ENCODE measurements at places on chromosomes 16 and 17. TPM values are rescaled to one million over a fixed set of nuclear protein-coding genes. Genes with fewer than 3 reads are reported as not detected.

DNA sequence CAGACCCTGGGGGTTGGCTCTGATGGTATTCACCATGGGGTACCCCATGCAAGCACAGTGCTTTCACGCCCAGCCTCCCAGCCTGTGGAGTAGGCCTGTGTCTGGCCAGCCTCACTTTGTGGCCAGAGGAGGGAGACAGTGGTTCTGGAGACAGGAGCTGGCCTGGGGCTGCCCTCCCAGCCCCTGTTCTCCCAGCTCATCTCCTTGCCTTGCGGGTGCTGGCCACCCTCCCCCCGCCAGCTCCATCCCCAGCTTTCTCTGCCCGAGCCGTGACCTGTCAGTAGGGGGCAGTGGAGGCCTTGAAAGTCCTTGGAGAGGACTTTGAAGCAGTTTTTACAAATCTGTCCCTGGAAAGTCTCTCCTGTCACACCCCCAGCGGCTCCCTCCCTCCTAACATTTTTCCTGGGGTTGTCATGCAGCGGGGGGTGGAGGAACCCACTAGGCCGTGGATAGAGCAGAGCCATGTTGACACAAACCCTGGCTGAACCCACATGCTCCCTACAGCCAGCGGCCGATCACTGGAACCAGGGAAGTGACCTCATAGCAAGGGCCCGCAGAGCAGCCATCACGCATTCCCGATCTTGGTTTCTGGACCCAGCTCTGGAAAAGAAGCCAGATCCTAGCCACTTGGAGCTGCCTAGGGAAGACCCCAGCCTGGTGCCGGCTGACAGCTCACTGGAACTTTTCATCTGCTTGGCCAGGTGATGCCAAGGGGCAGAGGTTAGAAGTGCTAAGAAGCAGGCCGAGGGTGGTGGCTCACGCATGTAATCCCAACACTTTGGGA lies 289.4 kb downstream of the SEC14L1 start:
- DNase-seq: peak; percentile 95

- no peak for DNase-seq
Observed at GRCh38 chr16:54942353-54942943, 11.8 kb downstream of the IRX5 start.

GRCh38 chr17:4407851-4408250 lies 25.9 kb upstream of the SPNS3 start:
- no peak for DNase-seq

DNA sequence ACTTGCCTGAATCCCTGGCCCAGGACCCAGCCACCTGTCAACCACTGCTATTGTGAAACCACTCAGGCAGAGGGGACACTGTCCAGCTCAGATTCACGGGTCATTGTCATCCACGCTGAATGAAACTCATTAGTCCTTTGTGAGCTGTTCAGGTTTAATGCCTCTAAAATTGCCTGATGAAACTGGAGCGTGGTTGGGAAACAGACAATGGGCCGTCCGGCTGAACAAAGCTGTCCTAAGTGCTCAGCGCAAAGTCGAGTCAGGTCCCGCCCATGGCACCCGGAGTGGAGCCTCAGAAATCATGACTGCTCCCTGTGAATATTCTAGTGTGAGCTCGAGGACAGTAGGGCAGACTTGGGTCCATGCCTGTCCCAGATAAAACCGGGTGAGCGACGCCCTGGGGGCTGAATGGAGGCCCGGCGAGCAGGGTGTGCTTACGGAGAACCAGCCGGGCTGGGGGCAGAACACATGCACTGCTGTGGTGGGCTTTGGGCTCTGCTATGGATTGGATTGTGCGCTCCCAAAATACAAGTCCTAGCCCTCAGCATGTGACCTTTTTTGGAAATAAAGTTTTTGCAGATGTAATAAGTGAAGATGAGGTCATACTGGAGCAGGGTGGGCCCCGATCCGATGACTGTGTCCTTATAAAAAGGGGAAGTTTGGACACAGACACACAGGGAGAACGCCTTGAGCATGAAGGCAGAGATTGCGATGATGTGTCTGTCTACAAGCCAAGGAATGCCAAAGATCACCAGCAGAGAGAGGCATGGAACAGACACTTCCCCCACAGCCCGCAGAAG lies 12.9 kb upstream of the CMIP start:
- no peak for DNase-seq

- DNase-seq: no peak
Observed at GRCh38 chr17:67476787-67477335, 99.8 kb downstream of the PITPNC1 start.

GRCh38 chr16:90008708-90009145 lies 10.5 kb downstream of the DBNDD1 start:
- DNase-seq: no peak

DNA sequence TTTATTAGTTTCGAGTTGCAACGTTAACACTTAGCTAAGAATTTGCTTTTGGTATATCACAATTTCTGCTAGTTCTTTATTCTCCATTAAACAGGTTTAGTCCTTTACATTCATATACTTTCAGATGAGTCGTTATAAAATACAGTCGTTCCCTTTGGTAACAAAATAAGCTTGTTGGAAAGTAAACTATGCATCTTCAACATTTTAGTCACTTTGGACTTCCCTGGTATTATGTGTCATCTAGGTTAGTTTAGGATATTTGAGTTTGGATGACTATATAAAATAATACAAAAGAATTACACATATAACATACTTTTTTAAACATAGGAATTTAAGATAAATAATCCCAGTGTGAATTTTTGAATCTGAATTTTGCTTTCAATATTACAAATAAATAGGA lies 351.5 kb downstream of the BCAS3 start:
- DNase-seq: no peak

- DNase-seq: no peak
Observed at GRCh38 chr16:50816901-50817555, 75.1 kb downstream of the CYLD start.

- DNase-seq: no peak
Observed at GRCh38 chr17:82502207-82502606, 17.3 kb upstream of the FOXK2 start.

DNA sequence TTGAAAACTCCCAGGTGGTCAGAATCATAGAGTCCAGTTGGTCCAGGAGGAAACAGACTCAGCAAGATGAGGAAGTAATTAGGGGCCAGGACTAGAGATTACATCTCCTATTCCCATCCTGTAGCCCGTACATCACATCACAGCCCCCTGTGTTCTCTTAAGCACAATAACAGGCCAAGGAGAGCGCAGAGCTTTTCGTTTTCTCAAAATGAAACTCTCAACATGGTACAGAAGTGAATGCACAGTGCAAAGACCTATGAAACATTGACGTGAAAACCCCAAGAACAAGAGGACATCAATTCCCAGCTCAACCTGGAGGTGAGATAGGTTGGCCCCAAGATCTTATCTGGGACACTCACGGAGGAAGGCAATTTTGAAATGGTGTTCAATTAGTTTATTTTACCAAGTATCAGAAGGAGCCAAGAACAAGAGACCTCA lies 9.0 kb downstream of the PIK3R5 start:
- DNase-seq: no peak

DNA sequence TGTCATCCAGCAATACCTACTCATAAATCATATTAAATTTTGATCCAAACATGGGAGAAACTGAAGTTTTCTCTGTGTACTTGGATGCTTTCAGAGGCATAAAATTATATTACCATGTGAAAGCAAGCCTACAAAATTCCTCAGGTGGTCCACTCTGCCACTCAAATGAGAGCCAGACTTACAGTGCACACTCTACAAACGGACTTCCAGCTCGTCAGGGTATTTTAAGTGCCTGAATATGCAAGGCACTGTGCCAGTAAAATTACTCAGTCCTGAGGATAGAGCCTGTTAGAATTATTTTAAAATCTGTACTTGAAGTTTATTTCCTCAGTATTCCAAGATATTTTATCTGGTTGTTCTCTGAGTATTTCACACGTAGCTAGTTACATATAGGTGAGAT lies 54.5 kb downstream of the TENT4B start:
- peak; percentile 54 for DNase-seq

DNA sequence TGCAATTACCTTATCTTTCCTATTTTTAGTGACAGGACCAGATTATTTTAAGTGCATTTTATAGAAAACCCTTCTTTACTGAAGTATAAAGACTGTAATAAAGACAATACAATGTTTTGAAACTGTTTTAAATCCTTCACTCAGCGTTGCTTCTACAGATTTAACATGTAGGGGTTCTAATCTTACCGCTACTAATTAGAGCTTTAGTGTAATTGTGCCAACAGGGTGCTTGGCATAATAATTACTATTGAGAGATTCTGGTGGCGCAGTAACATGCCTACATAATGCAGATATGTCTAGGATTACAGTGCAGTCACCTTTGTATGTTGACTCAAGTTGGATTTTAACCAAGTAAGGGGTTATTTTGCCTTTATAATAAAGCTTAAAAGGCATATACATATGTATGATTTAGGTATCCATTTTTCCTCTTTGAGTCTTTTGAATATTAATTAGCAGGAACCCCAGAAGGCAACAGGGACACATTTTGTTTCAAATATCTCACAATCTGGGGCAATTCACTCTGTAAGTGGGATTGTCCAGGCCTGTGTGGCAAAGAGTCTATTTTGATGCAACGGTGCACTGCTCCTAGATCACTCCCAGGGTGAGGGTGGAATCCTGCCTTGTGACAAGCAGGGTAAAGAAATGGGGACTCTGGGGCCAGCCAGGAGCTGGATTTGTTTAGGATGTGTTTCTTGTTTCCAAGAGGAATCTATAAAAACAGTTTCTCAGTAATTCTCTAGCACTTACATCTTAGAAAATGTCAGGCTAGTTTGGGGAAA lies 604.7 kb upstream of the SALL1 start:
- no peak for DNase-seq

GRCh38 chr16:74770831-74771526 lies 3.6 kb downstream of the FA2H start:
- DNase-seq: no peak

- no peak for DNase-seq
Observed at GRCh38 chr17:55690105-55690508, 32.6 kb downstream of the TMEM100 start.

- DNase-seq: no peak
Observed at GRCh38 chr17:75576661-75577060, 10.9 kb upstream of the MYO15B start.

MPRIP gene
- 94.8 TPM for total RNA-seq

C17orf78 gene
- not detected for total RNA-seq

FBXL19 gene
- total RNA-seq: 15.7 TPM

CHP2 gene
- total RNA-seq: not detected

KCNH4 gene
- under 0.01 TPM for total RNA-seq

TNFRSF17 gene
- not detected for total RNA-seq

KRTAP16-1 gene
- not detected for total RNA-seq

WDR59 gene
- total RNA-seq: 10.0 TPM

USP43 gene
- not detected for total RNA-seq

PRR15L gene
- not detected for total RNA-seq

PRR29 gene
- total RNA-seq: 0.60 TPM

ZNHIT3 gene
- total RNA-seq: 19.4 TPM

CHAD gene
- total RNA-seq: under 0.01 TPM

KRT32 gene
- not detected for total RNA-seq

STH gene
- total RNA-seq: not detected

All from lung microvascular endothelial cell (primary cell).